ENCODE measurements at places on chromosomes 5 and 9. TPM values are rescaled to one million over a fixed set of nuclear protein-coding genes. Genes with fewer than 3 reads are reported as not detected.

DNA sequence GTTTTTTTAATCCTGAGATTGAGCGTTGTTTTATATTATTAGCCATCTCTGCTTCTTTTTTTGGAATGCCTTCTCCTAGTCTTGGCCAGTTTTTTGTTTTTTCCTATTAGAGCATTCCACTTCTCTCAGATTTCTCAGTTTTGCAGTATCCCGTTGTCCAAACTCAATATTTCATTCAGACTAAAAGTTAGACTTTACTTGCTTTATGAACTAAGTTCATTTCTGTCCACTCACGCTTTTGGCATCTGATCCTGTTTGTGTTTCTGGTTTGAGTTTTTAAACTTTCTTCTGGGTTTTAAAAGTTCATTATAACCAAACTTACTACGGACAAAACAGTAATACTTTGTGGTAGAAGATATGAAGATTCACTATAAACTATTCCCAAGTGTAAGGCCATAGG, 288.3 kb upstream of the MPDZ start:
- no peak for ATAC-seq

GRCh38 chr9:69865986-69866385, 45.4 kb downstream of the CFAP95 start:
- ATAC-seq = no peak

GRCh38 chr9:110148384-110148783, 59.6 kb downstream of the C9orf152 start:
- no peak for ATAC-seq

GRCh38 chr9:130825351-130825651, 9.8 kb upstream of the ABL1 start:
- no peak for ATAC-seq

DNA sequence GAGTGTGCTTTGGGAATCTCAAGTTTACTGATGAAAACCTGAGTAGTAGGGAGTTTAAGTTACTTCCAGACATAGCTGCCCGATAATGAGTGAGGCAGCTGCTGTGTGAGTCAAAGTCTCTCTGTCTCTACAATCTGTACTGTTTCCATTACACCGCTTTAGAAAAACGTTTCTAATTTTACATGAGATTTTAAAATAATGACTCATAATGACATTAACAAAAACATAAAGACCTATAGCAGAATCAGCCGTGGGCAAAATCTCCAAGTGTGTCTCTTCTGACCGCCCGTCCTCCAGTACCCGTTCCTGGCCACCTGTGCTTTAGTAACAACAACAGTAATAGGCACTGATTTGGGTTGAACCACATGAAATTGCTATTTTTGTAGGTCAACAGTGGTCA, 69.6 kb upstream of the PRRC1 start:
- no peak for ATAC-seq

DNA sequence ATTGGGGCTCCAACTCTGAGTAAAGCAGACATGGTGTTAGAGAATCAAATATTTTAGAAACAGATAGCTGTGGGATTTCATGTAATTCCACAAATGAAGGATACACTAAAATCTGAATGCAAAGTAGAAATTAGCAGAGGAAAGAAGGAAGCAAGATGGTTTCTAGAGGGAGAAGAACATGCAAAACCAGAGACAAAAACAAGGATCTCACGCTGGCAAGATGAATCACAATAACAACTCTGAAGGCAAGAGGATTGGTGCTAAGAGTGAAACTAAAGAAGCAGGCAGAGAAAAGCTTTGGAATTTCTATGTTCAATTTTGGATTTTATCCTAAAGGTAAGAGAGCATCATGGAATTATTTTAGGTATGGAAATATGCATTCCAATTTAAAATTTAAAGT, 857.2 kb upstream of the COX7C start:
- no peak for ATAC-seq

GRCh38 chr9:37936376-37936775, 32.4 kb upstream of the SLC25A51 start:
- no peak for ATAC-seq

DNA sequence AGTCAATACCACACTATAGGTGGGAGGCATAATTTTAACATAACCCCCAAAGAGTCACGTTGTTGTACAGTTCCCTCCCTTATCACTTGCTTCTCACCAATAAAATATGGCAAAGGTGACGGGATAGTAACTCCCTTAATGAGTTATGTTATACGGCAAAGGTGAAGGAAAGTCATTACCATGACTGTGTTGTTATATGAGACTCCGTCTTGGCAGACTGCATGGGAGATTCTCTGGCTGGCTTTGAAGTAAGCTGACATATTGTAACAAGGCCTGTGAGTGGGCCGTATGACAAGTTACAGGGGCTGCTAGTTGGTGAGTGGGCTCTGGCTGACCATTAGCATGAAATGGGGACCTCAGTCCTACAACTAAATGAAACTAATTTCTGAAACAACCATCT, 366.4 kb upstream of the FTMT start:
- no peak for ATAC-seq

DNA sequence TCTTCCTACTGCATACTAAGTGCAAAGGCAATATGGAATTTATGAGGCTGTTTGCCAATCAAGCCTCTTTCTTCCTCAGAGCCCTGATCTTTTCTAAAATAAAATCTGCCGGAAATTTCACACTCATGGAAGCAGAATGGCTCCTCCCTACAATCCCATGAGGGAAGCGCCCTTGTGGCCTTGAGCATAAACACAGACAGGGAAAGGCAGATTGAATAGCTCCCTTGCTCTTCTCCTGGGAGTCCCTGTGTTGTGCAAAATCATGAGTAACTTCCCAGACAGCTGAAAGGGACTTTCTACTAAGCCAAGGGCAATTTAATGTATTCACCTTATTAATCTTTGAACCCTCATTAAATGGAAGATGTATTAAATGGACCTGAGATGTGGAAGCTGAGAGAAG, 226.1 kb upstream of the PIK3R1 start:
- peak; percentile 64 for ATAC-seq

DNA sequence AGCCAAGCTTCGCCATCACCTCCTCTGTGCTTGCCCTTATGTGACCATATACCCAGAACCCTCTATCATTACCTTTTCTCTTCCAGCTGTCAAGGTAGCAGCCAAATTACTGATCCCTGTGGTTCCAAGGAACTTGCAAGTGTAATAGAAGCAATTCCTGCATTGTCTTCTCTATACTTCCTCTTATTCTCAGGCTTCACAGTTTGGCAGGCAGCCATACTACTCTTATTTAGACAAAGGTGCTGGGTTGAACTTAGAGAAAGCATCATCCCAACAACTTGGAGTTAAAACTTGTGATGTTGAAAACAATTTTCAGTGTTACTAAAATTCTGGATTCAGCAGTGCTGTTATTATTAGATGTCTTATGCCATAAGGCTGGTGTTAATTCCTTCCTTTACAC, 93.2 kb downstream of the NLN start:
- ATAC-seq = no peak

GRCh38 chr9:115234094-115234493, 116.1 kb upstream of the TNC start:
- ATAC-seq = no peak

GRCh38 chr9:114856215-114856941, 50.5 kb upstream of the TNFSF15 start:
- peak; percentile 65 for ATAC-seq

DNA sequence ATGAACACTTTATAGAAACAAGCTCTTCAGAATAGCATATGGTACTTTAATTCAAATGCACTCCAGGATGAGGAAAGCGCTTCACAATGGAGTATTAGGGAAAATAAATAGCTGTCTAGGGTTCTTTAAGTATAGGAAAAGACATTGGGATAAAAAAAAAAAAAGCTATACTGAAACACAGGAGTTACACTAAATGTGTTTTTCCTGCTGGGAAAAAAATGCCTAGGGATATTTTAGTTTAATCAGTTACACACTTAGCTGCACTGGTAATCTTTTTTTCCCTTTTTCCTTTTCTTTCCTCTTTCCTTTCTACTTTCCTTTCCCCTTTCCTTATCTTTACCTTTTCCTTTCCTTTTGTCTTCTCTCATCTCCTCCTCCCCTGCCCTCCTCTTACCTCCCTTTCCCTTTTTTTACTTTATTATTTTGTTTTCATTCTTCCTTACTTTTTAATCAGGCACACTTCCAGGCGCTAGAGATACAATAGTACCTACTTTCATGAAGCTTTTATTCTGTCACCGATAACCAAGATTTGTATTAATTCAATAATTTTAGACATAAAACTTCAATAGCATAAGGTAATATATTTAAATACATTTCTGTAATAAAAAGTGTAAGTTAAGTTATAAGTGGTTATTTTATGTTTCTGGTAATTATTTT, 758.7 kb downstream of the CDH18 start:
- ATAC-seq = no peak

DNA sequence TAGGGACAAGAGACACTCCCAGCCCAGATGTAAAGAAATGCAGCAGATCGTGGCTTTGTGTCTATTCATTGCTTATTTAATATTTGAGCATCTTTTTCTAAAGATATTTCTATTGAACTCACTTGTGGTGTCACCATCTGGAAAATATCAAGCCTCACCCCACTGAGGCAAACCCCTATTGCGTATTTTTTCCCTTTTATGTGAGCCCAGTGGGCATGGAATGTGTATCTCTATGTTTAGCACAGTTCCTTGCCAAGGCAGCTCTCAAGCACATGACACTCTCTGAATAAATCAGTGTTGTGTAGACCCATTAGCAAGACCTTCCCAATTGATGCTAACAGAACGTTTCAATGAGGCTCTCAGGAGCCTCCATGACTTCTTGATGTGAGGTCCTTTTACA, 81.6 kb downstream of the TMEM174 start:
- ATAC-seq = no peak

- ATAC-seq = no peak
These were observed 35.2 kb downstream of the MVB12B start for GRCh38 chr9:126361810-126362238.

DNA sequence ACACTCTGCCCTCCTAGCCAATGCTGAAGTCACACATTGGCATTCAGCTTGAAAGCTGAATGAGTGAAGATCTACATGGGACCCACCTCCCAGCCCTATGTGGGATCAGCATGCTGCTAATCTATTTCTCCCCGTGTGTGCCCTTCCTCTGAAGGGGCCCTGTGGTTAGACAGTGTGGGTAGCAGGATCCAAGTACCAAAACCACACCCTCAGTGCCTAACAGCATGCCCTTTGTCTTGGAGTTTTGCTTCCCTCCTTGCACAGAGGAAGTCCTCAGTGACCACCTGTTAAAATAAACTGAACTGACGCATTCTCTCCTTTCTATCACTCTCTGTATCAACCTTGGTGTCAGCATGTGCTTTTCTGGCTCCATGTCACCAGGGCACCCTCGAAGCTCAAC, 25.0 kb downstream of the SH3TC2 start:
- ATAC-seq = no peak

GRCh38 chr9:134027561-134027960, 2.3 kb downstream of the BRD3OS start:
- no peak for ATAC-seq

GRCh38 chr5:78808380-78808779, 159.8 kb upstream of the LHFPL2 start:
- ATAC-seq = peak; percentile 48

DNA sequence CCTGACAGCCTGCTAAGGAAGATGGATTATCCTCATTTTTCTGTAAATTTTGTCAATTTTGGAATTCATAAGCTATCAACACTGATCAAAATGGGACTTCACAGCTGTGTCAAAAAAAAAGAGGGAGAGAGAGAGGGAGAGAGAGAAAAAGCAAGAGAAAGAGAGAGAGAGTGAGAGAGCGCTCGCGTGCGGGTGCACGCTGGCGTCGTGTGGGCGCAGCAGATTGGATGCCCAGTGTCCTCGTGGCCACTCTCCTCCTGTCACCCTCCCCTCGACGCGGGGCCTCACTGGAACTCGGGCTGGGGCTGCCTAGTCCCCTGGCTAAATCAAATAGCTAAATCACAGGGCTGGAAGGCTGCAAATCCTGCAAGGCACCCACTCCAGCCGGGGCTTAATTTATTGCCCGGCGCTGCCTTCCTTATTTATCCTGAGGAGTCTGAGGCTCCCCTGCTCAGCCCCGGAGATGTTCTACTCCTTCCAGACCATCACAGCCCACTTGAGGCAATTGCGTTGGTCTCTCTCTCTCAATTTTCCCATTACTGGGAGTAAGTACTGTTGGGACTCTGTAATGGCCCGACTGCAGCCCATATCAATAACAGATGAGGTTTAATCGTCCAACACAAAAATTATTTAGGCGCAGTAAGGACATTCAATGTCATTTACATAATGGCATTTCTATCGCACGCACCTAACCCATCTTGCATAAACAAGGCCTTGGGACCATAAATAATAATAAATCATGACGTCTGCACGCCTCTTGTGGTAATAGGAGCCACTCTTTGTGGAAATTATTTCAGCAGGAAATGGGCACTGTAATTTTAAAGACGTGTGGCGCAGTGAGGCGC, 94.2 kb downstream of the PAX5 start:
- ATAC-seq = no peak

GRCh38 chr5:1864896-1865440, 17.8 kb downstream of the IRX4 start:
- no peak for ATAC-seq

GRCh38 chr9:126456441-126457174, 130.0 kb downstream of the MVB12B start:
- ATAC-seq = no peak

DNA sequence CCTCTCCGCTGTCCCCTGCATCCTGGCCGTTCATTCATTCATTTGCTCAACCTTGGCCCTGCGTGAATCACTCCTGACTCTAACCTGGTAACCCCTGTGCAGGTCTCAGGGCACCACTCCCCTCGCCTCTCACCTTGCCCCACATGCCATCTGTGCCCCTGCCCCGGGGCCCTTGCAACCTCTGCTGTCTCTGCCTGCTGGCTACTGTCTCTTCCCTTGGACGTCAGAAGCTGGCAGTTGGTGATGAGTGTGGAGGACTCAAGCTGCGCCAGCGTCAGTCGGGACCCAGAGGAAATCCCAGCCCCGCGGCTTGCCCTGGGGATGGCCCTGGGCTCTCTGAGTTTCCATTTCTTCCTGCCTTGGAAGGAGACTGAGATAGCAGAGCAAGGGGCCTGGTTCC, 154.9 kb downstream of the OLFM1 start:
- ATAC-seq = no peak

DNA sequence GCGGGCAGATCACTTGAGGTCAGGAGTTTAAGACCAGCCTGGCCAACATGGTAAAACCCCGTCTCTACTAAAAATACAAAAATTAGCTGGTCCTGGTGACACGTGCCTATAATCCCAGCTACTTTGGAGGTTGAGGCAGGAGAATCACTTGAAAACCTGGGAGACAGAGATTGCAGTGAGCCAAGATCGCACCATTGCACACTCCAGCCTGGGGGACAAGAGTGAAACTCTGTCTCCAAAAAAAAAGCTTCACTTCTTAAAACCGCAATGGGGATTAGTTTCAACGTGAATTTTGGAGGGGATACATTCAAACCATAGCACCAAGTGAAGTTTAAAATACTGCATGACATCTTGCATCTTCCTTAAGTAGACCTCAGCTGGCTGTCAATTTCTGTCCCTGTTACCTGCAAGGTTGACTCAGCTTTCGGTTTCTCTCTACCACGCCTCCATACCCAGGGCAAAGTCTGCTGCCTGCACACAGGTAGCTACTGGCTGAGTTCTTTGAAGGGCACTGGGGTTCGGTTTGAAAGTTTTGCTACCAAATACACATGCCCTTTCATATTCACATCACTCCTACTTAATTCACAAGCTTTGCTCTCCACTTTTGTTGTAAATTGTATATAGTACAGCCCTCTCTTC, 69.3 kb downstream of the KIAA1958 start:
- ATAC-seq = no peak

Gene HCN1
- total RNA-seq = 1.3 TPM

Gene ZBTB5
- total RNA-seq = 13.5 TPM

Gene RAI14
- 45.8 TPM for total RNA-seq

Gene DOK3
- 6.5 TPM for total RNA-seq

Gene SHISAL2B
- not detected for total RNA-seq

Gene PCDHGB1
- 9.5 TPM for total RNA-seq

Gene PCDHA13
- 2.5 TPM for total RNA-seq

Gene C9orf153
- total RNA-seq = not detected

Gene AK1
- 46.7 TPM for total RNA-seq

Gene MEIKIN
- total RNA-seq = 0.66 TPM

Data from gastroesophageal sphincter (tissue), 4 donors.